ENCODE measurements at places on chromosomes 6 and 20. TPM values are rescaled to one million over a fixed set of nuclear protein-coding genes. Genes with fewer than 3 reads are reported as not detected.

- DNase-seq: no peak
- H3K36me3 ChIP-seq: no peaks in the 10 kb centered on the region
- no peaks in the 10 kb centered on the region for H3K27me3 ChIP-seq
- no peaks in the 10 kb centered on the region for H3K4me1 ChIP-seq
Measured at GRCh38 chr6:91483415-91484105, 896.7 kb upstream of the MAP3K7 start.

DNA sequence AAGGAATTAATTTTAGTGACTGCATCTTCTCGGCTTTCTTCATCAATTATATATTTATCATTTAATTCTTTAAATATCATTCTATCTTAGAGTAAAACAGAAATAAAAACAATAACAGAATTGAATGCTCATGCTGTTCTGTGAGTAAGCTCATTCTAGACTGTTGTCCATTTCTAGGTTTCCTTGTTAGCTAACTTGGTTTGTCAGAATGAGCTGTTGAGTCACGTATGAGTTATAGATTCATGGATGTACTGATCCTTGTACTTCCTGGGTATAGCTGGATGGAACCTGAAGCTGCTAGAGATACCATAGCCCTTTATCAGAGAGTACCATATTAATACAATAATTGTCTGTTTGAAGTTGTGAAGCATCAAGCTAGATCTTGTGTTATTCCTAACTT is 515.3 kb downstream of the TENT5A start:
- no peaks in the 10 kb centered on the region for H3K27me3 ChIP-seq
- no peaks in the 10 kb centered on the region for H3K4me1 ChIP-seq
- no peak overlapping the region for H3K27ac ChIP-seq
- H3K36me3 ChIP-seq: no peaks in the 10 kb centered on the region
- H3K4me3 ChIP-seq: no peak overlapping the region
- no peak for DNase-seq

DNA sequence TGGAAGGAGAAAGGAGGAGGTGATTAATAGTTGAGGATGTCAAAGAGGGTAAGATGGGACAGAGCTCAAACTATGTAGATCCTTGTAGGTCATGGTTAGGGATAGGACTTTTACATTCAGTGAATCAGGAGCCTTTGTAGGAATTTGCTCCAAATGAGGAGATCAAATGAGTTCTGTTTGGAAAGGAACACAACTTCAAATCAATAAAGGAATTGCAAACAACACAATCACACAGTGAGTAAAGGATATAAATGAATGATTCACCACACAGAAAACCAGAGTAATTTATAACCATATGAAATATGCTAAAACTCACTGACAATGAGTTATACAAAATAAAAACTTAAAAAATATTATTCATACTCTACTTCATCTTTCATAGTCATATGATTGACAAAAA is 480.8 kb upstream of the EPHA7 start:
- no peaks in the 10 kb centered on the region for H3K36me3 ChIP-seq
- H3K27ac ChIP-seq: no peak overlapping the region
- no peaks in the 10 kb centered on the region for H3K27me3 ChIP-seq

DNA sequence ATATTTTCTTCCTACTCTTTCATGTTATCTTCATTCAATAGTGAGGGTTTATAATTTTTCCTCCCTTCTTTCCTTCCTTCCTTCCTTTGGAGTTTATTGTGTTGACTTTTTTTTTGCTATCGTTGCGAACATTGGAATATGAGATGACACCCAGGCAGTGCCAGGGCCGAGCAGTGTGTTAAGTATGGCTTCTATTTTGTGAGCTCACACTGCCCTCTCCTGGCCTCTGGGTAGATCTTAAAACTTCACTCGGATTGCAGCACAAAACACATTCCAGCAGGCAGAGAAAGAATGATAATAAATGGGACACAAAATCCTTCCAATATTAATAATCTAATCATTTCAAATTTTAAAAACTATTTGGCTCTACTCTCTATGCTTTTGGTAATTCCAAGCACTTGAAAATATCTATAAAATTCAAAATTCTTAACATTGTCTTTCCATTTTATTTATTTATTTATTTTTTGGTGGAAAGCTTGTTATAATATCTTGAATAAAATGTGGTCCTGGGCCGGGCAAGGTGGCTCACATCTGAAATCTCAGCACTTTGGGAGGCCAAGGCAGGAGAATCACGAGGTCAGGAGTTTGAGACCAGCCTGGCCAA is 147.4 kb upstream of the OLIG3 start:
- no peak overlapping the region for H3K27ac ChIP-seq
- peaks cover 15% of the 10 kb centered on the region for H3K4me1 ChIP-seq
- peak; percentile 42 for DNase-seq
- H3K27me3 ChIP-seq: peaks cover 5% of the 10 kb centered on the region
- H3K36me3 ChIP-seq: no peaks in the 10 kb centered on the region

DNA sequence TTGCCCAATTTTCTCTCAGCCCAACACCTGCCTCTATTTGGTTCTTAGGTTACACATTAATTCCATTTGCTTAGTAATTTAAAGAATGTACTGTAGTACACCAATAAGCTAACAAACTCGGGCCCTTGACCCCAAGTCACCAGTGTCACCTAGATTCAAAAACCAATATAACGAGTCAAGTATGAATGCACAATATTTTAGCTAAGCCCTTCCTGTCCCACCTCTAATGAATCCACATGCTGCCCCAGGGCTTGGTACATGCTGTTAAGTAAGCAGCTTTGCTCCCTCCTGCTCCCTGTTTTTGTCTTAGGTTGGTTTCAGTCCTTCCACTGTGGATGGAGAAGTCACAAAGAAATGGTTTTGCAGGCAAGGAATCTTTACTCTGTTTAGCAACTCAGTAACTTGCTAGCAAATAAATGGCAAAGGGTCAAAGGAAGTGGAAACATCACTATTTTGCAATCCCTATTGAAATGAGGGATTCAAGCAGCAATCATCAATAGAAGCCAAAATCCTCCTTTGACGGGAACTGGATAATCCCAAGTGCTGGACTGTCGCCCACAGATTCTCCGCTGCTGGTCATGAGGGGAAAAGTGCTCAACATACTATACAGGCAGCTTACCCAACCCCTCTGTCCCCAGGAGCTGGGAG is 5.0 kb upstream of the MPC1 start:
- H3K36me3 ChIP-seq: no peaks in the 10 kb centered on the region
- no peak overlapping the region for H3K4me3 ChIP-seq
- no peak for DNase-seq
- H3K4me1 ChIP-seq: peaks cover 4% of the 10 kb centered on the region
- H3K27me3 ChIP-seq: no peaks in the 10 kb centered on the region

- no peaks in the 10 kb centered on the region for H3K4me1 ChIP-seq
- no peaks in the 10 kb centered on the region for H3K36me3 ChIP-seq
- H3K4me3 ChIP-seq: no peak overlapping the region
- no peak overlapping the region for H3K27ac ChIP-seq
- no peak for DNase-seq
Measured at GRCh38 chr6:25627001-25627400, 25.0 kb upstream of the SCGN start.

DNA sequence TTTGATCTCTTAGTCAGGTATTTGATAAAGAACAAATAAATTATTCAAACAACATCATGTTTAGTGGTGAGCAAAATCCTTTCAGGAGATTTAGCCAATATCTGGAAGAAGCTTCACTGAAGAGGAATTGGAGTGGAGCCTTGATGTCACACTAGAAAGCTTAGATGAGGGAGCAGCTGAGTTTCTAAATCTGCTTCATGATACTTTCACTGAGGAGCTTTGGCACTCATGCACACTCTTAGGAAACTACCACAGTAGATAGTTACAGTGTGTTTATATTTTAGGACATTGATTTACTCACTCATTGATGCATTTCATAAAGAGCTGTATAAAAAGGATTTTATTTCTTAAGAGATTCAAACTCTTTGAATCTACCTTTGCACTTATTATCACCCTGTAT is 366.2 kb upstream of the BTBD3 start:
- H3K4me3 ChIP-seq: no peak overlapping the region
- H3K36me3 ChIP-seq: no peaks in the 10 kb centered on the region
- no peaks in the 10 kb centered on the region for H3K27me3 ChIP-seq
- H3K4me1 ChIP-seq: no peaks in the 10 kb centered on the region

DNA sequence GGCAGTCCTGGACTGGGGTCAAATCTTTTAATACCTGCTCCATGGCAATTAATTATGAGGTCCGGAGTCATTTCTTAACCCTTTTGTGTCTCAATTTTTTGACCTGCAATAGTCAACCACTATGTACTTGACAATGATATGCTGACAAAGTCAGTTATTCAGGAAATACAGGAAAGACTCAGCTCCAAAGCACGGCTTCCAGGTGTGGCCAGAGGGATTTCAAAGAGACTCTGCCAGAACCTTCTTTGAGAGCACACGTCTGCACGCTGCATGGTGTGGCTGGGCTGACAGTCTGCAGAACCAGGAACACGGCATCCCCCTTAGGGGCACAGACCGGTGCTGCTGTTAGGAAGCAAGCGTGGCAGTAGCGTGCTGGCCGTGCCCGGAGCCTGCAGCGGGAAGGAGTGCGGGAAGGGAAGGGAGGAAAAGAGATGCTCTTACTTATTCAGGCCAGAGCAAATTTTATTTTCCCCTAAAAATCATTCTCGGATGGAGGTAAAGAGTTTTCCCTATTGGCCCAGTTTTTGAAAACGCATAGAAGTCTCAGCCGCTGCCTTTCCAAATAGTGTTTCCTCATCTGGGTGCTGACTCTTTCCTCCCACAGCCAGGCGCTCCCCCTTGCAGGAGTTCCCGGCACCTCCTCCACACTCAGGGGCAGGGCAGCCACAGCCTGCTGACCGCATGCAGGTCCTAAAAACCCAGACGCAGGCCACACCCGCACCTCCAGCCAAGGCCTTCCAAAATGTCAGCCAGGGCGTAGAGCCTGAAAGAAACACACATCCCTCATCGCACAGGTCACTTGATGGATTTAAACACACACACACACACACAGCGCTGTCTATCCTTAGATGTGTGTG is 187.4 kb upstream of the SNX9 start:
- H3K4me1 ChIP-seq: peaks cover 5% of the 10 kb centered on the region
- H3K27ac ChIP-seq: no peak overlapping the region
- no peaks in the 10 kb centered on the region for H3K36me3 ChIP-seq
- DNase-seq: no peak
- no peaks in the 10 kb centered on the region for H3K27me3 ChIP-seq

GRCh38 chr20:36624944-36625324 is 19.4 kb downstream of the RAB5IF start:
- no peaks in the 10 kb centered on the region for H3K27me3 ChIP-seq
- no peak overlapping the region for H3K4me3 ChIP-seq
- H3K4me1 ChIP-seq: peaks cover 35% of the 10 kb centered on the region
- no peak for DNase-seq

DNA sequence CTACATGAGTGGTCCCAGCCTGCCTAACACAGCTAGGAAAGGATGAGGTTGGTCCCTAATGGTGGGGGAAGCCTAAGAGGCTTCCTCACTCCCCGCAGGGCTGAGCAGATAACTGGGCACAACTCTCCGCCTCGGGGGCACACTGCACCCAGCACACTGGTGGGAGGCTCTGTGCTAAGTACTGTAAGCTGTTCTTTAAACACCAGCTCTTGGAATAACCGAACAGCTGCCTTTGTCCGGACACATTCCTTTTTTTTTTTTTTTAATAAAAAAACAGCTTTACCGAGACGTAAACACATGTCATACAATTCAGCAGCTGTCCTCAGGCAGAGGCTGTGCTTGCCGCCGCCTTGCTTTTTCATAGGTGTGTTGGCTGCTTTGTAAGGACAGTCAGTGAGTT is 6.9 kb downstream of the PSMG4 start:
- H3K4me1 ChIP-seq: peaks cover 40% of the 10 kb centered on the region
- H3K4me3 ChIP-seq: no peak overlapping the region
- H3K27me3 ChIP-seq: no peaks in the 10 kb centered on the region
- peaks cover 22% of the 10 kb centered on the region for H3K36me3 ChIP-seq
- H3K27ac ChIP-seq: no peak overlapping the region

DNA sequence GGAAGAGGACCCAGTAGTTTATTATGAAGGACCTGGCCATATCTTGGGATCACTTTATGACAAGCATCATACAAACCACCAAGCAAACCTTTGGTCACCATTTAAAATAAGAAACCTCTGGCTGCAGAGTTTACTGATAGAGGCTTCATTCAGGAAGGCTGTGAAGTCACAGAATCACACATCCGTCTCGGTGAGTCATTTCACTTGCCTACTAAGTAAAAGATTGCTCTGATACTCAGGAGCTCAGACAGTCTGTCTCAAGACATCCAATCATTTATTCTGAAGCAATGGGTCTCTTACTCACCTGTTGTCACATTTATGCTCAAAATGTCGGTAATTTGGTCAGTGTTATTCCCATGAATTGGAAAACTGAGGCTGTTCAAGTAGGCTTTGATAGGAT is 33.7 kb downstream of the ADGRF5 start:
- H3K36me3 ChIP-seq: no peaks in the 10 kb centered on the region
- no peak for DNase-seq
- H3K27me3 ChIP-seq: peaks cover 3% of the 10 kb centered on the region
- H3K4me3 ChIP-seq: no peak overlapping the region
- H3K27ac ChIP-seq: no peak overlapping the region

- H3K36me3 ChIP-seq: no peaks in the 10 kb centered on the region
- H3K4me3 ChIP-seq: peak overlapping the region; percentile 77
- peak overlapping the region; percentile 56 for H3K27ac ChIP-seq
- peaks cover 49% of the 10 kb centered on the region for H3K4me1 ChIP-seq
- H3K27me3 ChIP-seq: no peaks in the 10 kb centered on the region
Measured at GRCh38 chr6:52576392-52577021, 353 bp downstream of the TRAM2 start.

DNA sequence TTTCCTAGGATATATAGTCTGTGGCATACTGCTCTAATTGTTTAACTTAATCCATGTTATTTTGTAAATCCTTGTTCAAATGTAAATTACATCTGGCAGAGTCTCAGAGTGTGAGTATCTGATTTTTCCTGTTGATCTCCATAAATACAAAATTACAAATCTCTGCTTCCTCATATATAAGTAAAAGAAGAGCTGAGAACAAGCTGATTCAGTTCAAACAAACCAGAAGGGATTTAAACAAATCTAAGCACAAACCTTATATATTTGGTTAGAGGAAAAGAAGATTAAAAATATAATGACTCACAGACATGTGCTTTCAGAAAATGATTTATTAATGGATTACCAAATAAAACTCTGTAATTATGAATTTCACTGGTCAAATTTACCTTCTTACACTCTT is 37.3 kb downstream of the KIF13A start:
- H3K4me3 ChIP-seq: no peak overlapping the region
- no peak overlapping the region for H3K27ac ChIP-seq
- DNase-seq: no peak
- peaks cover 12% of the 10 kb centered on the region for H3K27me3 ChIP-seq

GRCh38 chr6:83071023-83071422 is 3.6 kb downstream of the DOP1A start:
- no peak for DNase-seq
- H3K36me3 ChIP-seq: peaks cover 9% of the 10 kb centered on the region
- H3K27me3 ChIP-seq: no peaks in the 10 kb centered on the region
- H3K4me3 ChIP-seq: no peak overlapping the region
- H3K27ac ChIP-seq: peak overlapping the region; percentile 20
- peaks cover 26% of the 10 kb centered on the region for H3K4me1 ChIP-seq

- no peak overlapping the region for H3K4me3 ChIP-seq
- H3K27ac ChIP-seq: no peak overlapping the region
- no peaks in the 10 kb centered on the region for H3K4me1 ChIP-seq
- DNase-seq: no peak
- no peaks in the 10 kb centered on the region for H3K36me3 ChIP-seq
Measured at GRCh38 chr20:42461965-42462593, 727.6 kb downstream of the PTPRT start.

- no peaks in the 10 kb centered on the region for H3K36me3 ChIP-seq
- DNase-seq: peak; percentile 40
Measured at GRCh38 chr6:36827261-36828079, 11.8 kb downstream of the CPNE5 start.

Gene SLC17A3
- total RNA-seq: not detected

Gene LY6G6C
- not detected for total RNA-seq

Gene LHFPL5
- total RNA-seq: not detected

Gene C6orf136
- total RNA-seq: 37.1 TPM

Measured in activated naive CD8-positive, alpha-beta T cell treated with anti-CD3 and anti-CD28 coated beads for 36 hours (primary cell).